ENCODE measurements at places on chromosomes 5 and 9.

- peak; percentile 31 for DNase-seq
Measured at GRCh38 chr9:91711755-91712601, 238.1 kb downstream of the ROR2 start.

DNA sequence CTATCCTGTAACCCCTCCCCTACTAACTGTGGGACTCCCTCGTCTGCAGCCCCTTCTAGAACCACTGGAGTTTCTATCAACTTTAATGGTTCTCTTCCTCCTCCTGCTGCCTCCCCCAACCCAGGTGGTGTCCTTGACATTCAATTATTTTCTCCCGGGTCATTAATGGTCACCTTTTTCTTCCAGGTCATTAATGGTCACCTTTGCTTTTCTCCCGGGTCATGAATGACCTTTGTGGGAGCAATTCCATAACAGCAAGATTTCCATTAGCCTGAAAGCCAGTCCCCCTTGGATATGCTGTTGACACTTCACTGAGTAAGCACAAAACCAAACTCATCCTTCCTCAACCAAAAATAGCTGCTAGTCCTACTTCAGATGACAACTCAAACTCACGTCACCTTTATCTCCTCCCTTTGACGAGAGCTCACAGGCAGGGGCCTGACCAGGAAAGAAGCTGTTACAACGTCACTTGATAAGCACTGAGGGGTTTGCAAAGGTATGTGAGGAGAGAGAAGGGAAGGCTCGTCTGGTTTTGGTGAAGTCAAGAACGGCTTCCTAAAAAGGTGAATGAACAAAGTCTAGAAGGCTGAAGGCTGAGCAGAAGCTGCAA is 10.9 kb downstream of the CCDC127 start:
- DNase-seq, result no peak

DNA sequence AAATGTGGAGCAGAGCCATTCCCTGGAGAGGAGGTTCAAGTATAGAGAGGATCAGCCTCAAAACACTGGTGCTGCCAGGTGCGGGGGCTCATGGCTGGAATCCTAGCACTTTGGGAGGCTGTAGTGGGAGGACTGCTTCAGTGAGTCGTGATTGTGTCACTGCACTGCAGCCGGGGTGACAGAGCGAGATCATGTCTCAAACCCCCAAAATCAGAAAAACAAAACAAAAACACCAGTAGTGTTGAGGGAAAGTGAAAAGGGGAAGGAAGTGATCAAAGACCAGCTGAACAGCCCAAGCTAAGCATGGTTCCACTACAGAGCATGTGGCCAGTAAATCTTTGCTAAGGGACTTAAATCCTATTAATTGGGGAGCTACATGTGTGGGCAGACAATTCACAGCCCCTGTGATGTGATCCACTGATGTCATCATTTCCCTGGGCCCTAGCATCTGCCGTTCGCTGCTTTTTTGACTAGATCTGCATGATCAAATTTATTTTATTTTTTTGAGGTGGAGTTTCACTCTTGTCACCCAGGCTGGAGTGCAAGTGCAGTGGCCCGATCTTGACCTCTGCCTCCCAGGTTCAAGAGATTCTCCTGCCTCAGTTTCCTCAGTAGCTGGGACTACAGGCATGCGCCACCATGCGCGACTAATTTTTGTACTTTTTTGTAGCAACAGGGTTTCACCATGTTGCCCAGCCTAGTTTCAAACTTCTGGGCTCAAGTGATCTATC is 2.7 kb upstream of the PCBD2 start:
- DNase-seq, result no peak

- DNase-seq, result no peak
Measured at GRCh38 chr9:125745018-125745417, 2.2 kb upstream of the PBX3 start.

- no peak for DNase-seq
Measured at GRCh38 chr9:125406810-125407087, 145.1 kb downstream of the GAPVD1 start.

DNA sequence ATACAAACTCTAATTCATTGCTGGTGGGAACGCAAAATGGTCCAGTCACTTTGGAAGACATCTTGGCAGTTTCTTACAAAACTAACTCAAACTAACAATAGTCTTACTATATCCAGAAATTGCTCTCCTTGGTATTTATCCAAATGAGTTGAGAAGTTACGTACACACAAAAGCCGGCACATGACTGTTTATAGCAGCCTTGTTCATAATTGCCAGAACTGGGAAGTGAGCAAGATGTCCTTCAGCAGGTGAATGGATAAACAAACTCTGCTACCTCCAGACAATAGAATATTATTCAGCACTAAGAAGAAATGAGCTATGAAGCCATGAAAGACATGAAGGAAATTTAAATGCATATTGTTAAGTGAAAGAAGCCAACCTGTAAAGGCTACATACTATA is 17.9 kb upstream of the GNAQ start:
- DNase-seq, result no peak
